ENCODE measurements at places on chromosomes 13 and 19. TPM values are rescaled to one million over a fixed set of nuclear protein-coding genes. Genes with fewer than 3 reads are reported as not detected.

ZNF799 gene
- total RNA-seq, result 7.4 TPM

ERFL gene
- 0.21 TPM for total RNA-seq

JAK3 gene
- not detected for total RNA-seq

B3GLCT gene
- 5.8 TPM for total RNA-seq

OR7A5 gene
- total RNA-seq, result not detected

ERICH6B gene
- total RNA-seq, result not detected

SERTAD1 gene
- 12.3 TPM for total RNA-seq

ZNF610 gene
- not detected for total RNA-seq

CEACAM21 gene
- not detected for total RNA-seq

FPR2 gene
- total RNA-seq, result not detected

KRTDAP gene
- not detected for total RNA-seq

SLC25A23 gene
- 78.7 TPM for total RNA-seq

CYP2A6 gene
- not detected for total RNA-seq

ZNF418 gene
- total RNA-seq, result 2.3 TPM

ARHGEF7 gene
- total RNA-seq, result 17.7 TPM

GDF15 gene
- 56.6 TPM for total RNA-seq

KL gene
- 0.52 TPM for total RNA-seq

SLC6A16 gene
- total RNA-seq, result not detected

IFNL1 gene
- 1.0 TPM for total RNA-seq

SEMA6B gene
- total RNA-seq, result 0.21 TPM

SSC5D gene
- 0.26 TPM for total RNA-seq

CLEC11A gene
- total RNA-seq, result 2.4 TPM

CBY2 gene
- total RNA-seq, result not detected

SIGLECL1 gene
- total RNA-seq, result not detected

F2RL3 gene
- not detected for total RNA-seq

C19orf38 gene
- not detected for total RNA-seq

TPTE2 gene
- total RNA-seq, result not detected

ZSCAN4 gene
- not detected for total RNA-seq

MICU2 gene
- 17.4 TPM for total RNA-seq

KLK3 gene
- not detected for total RNA-seq

PRR36 gene
- total RNA-seq, result 11.7 TPM

HNRNPM gene
- 186 TPM for total RNA-seq

VAV1 gene
- total RNA-seq, result 0.28 TPM

ZNF813 gene
- not detected for total RNA-seq

PCDH17 gene
- not detected for total RNA-seq

SULT2A1 gene
- not detected for total RNA-seq

FCHO1 gene
- total RNA-seq, result 1.3 TPM

ZNF829 gene
- total RNA-seq, result 2.6 TPM

USHBP1 gene
- total RNA-seq, result 0.26 TPM

PTH2 gene
- total RNA-seq, result not detected

ZNF784 gene
- 7.1 TPM for total RNA-seq

Data from Calu3 (cell line).